WERI-Rb-1 (cell line): ENCODE measurements at places on chromosomes 6 and 20.

DNA sequence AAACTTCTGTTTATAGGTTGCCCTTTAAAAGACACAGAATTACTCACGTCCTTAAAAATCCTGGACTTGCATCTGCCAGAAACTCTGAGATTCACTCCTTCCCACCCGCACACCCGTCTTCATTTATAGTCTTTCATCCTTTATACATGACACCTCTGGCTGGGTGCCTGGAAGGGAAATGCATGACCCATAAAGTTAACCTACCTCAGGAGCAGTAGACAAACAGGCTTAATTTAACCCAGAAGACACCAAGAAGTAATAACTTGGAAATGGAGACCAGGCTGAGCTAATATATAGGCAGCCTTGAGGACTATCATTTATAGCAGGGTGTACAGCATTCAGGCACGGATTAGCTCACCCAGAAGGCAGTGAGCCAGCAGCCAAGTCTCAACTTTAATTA lies 429.0 kb upstream of the NRSN1 start:
- DNase-seq: no peak

- no peak for DNase-seq
These were observed 73.4 kb upstream of the HMGCLL1 start for GRCh38 chr6:55652429-55652828.

- no peak for DNase-seq
These were observed 3.6 kb downstream of the YTHDF1 start for GRCh38 chr20:63212393-63212730.

- DNase-seq: no peak
These were observed 198.0 kb downstream of the RNF144B start for GRCh38 chr6:18585032-18585573.

DNA sequence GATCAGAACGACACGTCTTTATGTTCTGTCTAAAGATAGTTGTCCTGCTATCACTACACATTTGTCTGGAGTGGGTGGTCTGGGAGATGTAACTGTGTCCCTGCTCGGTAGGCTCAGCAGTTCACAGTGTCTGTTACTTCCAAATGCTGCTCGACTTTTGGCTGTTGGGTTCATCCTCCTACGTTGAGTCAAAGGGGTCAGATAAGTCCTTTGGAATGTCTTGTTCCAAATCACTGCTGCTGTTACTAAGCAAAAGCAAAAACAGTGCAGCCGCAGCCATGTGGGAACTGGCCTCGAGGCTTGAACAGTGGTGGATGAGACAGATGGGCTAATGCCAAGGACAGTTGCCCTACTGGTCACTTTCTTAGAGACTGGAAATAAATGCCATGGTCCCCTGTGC lies 272.2 kb upstream of the MAP3K7 start:
- DNase-seq: no peak

- no peak for DNase-seq
These were observed 111.8 kb downstream of the PERP start for GRCh38 chr6:137995371-137995770.

- no peak for DNase-seq
These were observed 219.2 kb downstream of the CLVS2 start for GRCh38 chr6:123215211-123215610.

GRCh38 chr20:10521836-10522235 lies 86.7 kb downstream of the SLX4IP start:
- DNase-seq: no peak

DNA sequence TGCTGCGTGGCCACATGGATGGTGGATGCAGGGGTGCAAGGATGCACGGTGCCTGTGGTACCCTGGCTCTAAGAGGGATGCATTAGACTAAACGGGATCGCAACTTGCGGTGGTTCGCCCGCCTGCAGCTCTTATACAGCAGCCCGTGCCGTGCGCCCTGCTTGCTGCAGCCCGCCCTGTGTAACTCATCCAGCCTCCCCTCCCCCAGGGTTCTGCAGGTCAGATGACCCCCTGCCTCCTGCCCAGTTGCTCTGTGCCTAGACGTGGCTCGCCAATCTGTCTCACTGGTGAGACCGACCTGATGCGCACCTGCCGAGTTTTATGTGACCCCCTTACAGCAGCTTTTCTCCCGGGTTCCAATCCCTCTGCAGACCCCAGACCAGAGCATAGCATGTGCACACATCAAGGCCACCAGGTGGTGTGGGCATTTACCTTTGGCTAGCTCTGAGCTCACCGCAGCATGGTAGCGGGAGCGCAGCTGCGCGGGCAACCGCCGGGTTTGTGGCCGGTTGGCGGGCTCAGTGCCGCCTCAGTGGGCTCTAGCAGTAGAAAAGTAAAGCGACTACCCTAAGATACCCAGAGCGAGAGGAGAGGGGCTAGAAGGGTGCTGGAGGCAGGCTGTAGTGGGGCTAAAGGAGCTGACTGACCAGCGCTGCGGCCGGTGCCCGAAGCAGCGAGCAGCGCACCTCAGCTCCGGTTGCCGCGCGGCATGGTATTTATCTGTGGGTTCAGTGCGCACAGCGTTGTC lies 693 bp upstream of the GNAS-AS1 start:
- DNase-seq: no peak

DNA sequence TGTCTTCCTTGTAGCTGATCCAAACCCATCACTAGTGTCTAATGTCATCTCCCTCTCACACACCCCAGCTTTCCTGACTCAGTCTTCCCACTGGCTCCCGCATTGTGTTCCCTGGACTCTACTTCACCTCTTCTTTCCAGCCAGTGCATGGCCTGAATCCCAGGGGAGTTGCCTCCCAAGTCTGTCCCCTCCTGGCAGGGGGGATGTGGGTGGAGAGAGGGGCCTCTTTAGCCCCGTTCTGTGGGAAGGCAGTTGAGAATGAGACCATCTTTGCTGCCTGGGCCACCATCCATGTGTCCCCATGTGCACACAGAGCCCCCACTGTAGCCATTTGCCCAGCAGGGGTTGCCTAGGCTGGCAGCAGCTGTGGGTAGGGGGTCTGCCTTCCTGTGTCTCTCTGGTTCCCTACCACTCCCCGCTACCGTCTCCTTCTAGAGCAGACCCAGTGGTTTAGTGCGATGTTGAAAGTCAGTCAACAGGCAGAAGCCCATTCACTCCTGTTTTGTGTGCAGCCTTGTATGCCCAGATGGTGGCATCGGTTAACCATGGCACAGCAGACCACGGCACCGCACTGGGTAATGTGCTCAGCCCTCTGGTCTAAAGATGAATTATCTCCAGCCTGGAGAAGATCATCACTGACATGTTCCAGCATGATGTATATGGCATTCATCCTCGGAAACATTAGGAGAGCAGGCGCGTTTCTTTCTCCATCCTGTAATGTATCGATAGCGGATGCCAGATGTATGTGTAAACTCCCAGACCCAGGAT lies 178.8 kb upstream of the SNX9 start:
- peak; percentile 35 for DNase-seq

GRCh38 chr20:4108495-4109306 lies 93.3 kb upstream of the RNF24 start:
- DNase-seq: peak; percentile 71

DNA sequence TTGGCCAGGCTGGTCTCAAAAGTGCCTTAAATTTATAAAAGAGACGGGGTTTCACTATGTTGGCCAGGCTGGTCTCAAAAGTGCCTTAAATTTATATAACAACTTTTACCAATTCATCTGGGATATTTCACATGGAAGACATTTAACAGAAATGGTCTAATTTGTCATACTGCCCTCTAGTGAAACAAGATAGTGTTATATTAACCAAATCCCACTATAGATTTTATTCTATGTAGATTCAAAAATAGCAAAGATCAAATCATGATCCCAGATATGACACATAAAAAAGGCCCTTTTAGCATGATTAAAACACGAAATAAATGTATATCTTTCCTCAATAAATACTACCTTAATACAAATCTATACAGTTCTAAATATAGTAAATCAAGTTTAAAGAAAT lies 102.8 kb upstream of the TFAP2D start:
- DNase-seq: no peak

- no peak for DNase-seq
These were observed 312 bp downstream of the TXNDC5 start for GRCh38 chr6:7910298-7910653.

- DNase-seq: peak; percentile 47
These were observed 2.5 kb upstream of the NELFCD start for GRCh38 chr20:58978351-58979190.

DNA sequence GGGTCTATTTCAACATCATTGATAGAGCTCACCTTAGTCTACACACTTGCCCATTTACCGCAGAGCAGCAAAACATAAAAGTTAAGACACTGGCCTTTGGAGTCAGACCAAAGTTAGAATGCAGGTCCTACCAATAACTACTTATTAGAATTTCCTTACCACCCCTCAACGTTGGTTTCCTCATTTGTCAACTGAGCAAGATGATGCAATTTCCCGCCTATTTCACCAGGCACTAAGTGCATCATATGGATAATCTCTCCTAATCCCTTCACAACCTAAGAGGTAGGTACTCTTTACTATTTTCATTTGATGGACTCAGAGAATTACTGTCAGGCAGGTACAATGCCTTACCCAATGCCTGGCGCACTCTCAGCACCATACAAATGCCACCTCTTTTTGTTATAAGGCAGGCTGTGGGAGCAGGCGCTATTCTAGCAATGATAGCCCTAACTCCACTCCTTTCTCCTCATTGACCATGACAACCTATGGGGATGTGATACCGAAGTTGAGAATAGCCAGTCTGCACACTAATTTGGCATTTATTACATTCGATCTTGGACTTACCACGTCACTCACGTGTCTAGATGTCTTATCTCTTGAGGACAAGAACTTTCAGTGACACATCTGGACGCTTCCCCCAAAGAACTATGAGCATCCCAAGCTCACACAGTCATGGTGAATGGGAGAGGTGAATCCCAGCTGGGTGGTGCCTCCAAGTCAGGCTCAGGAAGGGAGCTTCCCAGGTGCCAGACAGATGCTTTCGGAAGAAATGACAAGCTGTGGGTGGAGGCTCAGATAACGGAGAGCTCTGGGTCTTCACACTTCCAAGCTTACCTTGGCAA lies 128.1 kb upstream of the STMND1 start:
- DNase-seq: no peak
